ENCODE measurements at places on chromosomes 4 and X.

- DNase-seq: no peak
These were observed 78.5 kb upstream of the MTNR1A start for GRCh38 chr4:186633844-186634243.

DNA sequence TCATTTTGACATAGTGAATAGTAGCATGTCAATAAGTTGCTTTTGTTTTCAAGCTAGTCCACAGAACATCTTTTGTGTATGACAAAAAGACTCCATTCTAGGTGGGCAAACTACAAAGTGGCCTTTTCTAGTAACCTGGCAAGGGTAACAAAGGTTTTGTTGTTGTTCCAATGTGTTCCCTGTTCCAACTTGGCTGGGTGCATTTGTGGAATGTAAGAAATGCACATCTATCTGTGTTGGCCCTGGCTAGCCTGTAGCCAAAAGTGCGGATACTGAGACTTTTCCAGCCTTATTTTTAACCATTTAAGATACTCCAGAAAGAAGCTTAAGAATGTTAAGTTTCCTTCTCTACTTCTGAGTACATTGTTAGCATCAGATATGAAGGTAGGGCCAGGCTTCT, 118.7 kb upstream of the CHRDL1 start:
- no peak for DNase-seq

DNA sequence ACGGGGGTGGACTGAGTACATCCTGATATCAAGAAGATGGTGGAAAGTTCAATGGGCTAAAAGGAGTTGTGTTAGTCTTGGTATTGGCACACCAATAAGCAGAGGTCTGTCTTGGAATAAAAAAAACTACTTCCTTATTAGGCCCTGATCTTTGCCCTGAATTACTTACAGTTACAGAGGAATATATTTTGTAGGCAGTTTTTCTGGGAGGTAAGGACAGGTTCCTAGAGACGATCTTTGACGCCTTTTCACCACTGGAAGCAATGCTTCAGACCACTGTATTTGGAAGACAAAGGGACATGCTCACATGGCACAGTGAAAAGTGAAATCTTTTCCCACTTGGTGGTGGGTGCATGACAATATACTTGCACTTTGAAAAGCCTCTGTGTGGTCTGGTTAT, 618 bp upstream of the XK start:
- DNase-seq: no peak

DNA sequence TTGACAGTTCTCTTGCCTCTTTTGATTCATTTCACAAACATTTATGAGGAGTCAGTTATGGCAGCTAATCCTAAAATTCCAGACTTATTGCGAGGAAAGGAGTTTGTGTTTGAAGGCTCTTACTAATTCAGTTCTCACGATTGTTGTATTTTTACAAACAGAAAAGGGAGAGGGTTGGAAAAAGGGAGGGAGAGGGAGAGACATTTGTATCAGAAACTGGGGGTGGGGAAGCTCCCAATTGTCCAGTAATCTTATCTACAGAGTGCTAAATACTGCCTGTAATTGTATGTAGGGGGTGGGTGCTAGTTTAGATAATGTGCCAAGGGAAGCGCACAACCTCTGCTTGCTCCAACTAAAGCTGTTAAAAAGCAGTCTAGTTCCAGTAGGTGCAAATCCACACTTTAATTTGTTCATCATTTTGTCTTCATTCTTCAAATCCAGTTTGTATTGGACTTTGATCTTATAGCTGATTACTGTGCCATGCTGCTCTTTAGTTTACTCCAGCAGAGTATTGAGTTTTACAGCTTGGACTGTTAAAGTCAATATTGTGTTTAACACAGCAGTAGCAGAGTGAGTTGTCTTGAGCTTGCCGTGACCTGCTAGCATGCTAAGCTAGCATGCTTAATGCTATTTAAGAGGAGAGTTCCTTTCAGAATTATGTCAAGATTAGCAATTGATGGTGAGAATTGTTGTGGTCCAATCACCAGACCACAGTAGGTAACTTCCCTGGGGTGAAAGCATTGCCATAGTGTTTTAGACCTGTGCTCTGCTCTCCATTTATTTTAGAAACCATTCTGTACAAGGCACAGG, 13.9 kb downstream of the FNIP2 start:
- no peak for DNase-seq

DNA sequence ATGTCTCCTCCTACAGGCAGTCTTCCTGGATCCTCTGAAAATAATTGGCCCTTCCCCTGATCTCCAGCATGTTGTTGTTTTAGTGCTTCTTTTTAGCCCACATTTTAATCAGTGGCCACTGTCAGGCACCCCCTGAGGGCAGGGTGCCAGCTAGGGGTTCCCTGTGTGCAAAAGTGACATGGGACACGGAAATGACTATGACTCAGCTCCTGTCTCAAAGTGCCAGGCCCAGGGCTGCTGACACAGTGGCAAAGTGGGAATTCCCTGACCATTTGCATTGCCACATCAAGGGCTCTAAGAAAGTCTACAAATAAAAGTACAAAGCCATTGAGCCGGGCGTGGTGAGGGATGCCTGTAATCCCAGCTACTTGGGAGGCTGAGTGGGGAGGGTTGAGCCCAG, 24.8 kb downstream of the HMX1 start:
- DNase-seq: no peak

- no peak for DNase-seq
These were observed 1.7 kb upstream of the ERVMER34-1 start for GRCh38 chr4:52752936-52753335.

- no peak for DNase-seq
These were observed 39.5 kb downstream of the USP38 start for GRCh38 chr4:143224255-143224654.

- no peak for DNase-seq
These were observed 95.7 kb upstream of the FRMPD4 start for GRCh38 chrX:12042615-12043014.

- no peak for DNase-seq
These were observed 176.5 kb upstream of the DKK2 start for GRCh38 chr4:107212565-107212964.

GRCh38 chr4:31089815-31090214, 369.6 kb downstream of the PCDH7 start:
- no peak for DNase-seq

DNA sequence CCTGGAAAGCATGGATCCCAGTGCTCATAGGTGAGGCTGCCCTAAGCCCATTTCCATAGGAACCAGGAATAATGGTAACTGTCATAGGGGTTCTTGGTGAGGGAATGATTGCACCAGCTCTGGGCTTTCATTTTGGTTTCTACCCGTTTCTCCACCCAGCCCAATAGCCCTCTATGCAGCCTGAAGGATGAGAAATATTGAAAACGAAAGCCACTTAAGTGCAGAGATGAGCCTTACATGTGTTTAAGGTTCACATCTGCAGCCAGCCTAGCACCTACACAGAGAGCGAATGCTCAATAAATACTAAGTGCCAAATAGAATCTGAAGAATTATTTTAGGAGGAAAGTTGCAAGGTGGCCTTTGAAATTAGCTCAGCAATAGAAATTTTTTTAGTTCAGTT, 60.4 kb downstream of the MCF2 start:
- no peak for DNase-seq

DNA sequence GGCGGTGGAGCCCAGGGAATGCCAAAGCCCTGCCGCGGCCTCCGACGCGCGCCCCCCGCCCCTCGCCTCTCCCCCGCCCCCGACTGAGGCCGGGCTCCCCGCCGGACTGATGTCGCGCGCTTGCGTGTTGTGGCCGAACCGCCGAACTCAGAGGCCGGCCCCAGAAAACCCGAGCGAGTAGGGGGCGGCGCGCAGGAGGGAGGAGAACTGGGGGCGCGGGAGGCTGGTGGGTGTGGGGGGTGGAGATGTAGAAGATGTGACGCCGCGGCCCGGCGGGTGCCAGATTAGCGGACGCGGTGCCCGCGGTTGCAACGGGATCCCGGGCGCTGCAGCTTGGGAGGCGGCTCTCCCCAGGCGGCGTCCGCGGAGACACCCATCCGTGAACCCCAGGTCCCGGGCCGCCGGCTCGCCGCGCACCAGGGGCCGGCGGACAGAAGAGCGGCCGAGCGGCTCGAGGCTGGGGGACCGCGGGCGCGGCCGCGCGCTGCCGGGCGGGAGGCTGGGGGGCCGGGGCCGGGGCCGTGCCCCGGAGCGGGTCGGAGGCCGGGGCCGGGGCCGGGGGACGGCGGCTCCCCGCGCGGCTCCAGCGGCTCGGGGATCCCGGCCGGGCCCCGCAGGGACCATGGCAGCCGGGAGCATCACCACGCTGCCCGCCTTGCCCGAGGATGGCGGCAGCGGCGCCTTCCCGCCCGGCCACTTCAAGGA, at the start of gene FGF2:
Gene FGF2, plus strand, starts transcription at position 279 of the 705 bp plus-strand sequence. Its CDS starts 344 bp downstream, at position 623.
- peak; percentile 7 for DNase-seq

DNA sequence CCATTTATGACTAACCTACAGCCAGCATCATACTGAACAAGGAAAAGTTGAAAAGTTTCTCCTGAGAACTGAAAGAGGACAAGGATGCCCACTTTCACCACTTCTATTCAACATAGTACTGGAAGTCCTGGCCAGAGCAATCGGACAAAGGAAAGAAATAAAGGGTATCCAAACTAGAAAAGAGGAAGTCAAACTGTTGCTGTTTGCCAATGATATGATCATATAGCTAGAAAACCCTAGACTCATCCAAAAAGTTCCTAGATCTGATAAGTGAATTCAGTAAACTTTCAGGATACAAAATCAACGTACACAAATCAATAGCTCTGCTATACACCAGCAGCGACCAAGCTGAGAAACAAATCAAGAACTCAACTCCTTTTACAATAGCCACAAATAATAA, 64.5 kb downstream of the CENPC start:
- DNase-seq: no peak

- no peak for DNase-seq
These were observed 287.9 kb downstream of the PPP1R2C start for GRCh38 chrX:42490111-42490510.

DNA sequence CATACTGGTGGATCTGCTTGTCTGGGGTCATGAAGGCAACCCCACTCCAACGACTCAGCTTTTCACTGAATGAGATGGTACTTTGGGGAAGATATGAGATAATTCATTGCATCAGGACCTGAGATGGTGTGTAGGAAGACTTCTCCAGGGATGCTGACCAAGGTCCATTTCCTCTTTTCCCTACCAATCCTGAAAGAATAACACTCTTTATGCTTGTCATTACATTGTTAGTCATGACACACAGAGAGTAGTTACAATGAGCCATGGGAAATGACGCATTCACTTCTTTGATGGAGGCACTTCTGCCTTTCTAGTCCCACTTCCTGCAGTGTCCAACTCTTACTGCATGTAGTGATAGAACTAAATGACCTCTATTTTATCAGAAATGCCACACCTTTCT, 58.6 kb downstream of the AREG start:
- DNase-seq: no peak

DNA sequence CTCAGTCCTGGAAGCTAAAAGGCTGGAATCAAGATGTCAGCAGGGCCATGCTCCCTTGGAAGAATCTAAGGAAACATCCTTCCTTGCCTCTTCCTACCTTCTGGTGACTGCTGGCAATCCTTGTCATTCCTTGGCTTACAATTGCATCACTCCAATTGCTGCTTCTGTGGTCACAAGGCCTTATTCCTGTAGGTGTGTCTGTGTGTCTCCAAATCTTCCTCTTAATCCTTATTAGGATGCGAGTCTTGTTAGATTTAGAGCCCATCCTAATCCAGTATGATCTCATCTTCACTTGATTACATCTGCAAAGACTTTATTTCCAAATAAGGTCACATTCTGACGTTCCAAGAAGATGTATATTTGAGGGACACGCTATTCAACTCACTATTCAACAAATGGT, 52.2 kb downstream of the SMIM20 start:
- DNase-seq: no peak

DNA sequence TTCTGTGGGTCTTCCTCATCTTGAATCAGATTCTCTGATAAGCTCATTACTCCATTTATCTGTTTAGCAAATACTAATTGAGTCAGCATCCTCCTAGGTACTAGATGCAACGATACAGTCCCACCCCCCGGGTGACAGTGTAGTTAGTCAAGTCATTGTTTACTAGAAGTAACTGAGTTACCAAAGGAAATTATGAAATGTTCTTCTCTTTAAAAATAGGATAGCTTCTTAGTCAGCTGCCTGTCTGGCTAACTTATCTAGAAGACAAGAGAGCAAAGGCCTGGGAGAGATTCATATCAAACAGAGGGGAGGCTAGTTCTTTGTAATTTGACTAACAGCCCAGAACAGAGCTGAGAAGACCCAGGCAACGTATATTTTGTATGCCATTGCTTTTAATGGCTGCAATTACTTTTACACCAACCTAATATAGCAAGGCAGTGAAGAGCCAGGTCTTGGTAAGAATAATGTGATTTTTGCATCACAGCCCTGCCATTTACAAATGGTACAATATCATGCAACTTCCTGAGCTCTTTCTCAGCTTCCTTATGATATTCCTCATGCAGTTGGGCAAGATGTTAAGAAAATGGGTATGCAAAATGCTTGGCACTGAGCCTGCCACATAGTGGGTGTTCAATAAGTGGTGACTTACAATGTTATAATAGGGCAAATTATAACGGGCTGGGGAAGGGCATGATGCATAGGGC, 149.9 kb downstream of the CHIC2 start:
- DNase-seq: no peak

- DNase-seq: no peak
These were observed 165.5 kb downstream of the HS3ST1 start for GRCh38 chr4:11263208-11263607.

GRCh38 chr4:7546152-7546808, 111.5 kb upstream of the PSAPL1 start:
- DNase-seq: no peak

- DNase-seq: no peak
These were observed 48.1 kb downstream of the RHOXF2B start for GRCh38 chrX:120029354-120029753.

GRCh38 chr4:52005604-52006273, 14.4 kb downstream of the LRRC66 start:
- no peak for DNase-seq

DNA sequence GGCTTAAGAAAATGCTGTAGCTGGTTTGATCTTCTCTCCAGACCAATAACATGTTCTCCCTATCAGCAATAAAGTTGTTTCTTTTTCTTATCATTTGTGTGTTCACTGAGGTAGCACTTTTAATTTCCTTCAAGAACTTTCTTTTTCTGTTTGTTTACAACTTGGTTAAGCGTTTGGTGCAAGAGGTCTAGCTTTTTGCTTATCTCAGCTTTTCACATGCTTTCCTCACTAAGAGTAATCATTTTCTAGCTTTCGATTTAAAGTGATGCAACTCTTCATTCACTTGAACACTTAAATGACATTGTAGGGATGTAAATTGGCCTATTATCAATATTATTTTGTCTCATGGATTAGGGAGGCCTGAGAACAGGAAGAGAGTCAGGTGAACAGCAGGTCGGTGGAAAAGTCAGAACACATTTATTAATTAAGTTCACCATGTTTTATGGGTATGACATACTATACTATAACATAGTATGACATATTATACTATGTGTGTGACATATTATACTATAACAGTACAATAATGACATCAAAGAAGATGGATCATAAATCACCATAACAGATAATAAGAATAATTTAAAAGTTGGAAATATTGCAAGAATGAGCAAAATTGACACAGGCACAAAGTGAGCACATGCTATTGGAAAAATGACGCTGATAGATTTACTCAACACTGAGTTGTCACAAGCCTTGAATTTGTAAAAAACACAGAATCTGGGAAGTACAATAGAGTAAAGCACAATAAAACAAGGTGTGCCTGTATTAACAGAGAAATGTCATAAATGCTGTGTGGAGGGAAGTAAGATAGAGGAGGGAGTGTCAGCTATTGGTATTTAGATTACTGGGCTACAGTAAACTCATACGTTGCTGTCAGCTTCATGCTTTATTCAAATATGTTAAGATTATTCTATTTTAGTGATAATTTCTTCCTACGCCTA, 218.6 kb upstream of the SLC7A11 start:
- DNase-seq: no peak

Measured in nucleus accumbens (tissue), 56 donors.